GM12865 (cell line): ENCODE measurements at places on chromosomes 2 and 18.

DNA sequence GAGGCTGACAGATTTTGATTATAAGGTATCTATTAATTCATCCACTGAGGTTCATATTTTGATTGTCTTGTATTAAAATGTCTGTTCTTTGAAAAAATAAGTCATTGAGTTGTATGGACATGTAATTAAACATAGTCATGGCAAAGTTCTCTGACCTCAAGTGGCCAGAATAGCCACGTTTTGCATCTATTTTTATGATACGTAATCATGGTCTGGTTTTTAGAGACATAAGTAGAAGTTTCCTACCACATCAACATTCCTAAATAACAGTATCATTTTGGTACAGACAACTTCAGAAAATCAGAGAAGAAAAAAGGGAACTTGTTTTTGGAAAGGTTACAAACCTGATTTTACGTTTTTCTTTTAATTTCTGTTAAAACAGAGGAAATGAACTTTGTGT is 47.6 kb downstream of the COL5A2 start:
- DNase-seq = no peak

GRCh38 chr2:75709297-75709696 is 1.4 kb downstream of the GCFC2 start:
- DNase-seq = peak; percentile 17

DNA sequence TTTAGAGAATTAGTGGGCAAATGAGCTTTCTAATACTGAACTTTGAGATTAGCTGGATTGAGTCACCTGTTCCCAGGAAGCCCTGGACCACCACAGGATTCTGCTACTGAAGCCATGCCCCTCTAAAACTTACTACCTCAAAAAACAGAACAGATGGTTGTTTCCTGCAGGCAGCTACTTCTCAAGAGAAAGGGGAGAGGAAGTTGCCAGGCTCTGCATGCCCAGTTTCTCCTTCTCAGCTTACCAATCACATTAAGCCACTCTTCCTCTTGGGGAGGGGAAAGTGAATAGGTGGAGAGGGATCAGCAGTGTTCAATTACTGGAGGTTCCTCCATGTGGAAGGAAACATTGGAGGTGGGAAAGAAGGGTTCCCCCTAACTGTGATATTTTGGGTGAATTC is 24.9 kb upstream of the C1GALT1C1L start:
- DNase-seq = no peak

- DNase-seq = no peak
Measured at GRCh38 chr18:45270289-45270771, 344.9 kb upstream of the SLC14A2 start.

GRCh38 chr2:102049756-102050443 is 58.1 kb downstream of the IL1R2 start:
- DNase-seq = no peak

GRCh38 chr2:64757126-64757525 is 103.4 kb upstream of the SERTAD2 start:
- no peak for DNase-seq

GRCh38 chr18:42617221-42617620 is 498.3 kb downstream of the RIT2 start:
- no peak for DNase-seq

GRCh38 chr2:104638190-104638858 is 215.6 kb upstream of the POU3F3 start:
- DNase-seq = no peak

DNA sequence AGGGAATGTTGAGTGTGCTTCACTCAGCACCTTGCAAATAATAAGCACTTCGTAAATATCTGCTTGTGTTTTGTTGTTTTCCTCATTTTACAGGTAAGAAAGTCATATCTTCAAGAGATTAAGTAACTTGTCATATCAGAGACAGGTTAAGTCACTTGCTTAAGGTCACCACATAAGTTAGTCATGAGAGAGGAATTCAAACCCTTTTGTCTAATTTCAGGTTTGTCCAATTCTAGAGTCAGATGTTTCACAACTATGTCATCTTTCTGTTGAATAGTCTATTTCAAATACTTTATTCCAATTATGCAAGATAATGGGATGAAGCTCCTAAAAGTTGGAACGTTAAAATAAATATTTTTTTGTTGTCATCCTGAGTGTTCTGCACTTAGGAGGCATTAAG is 13.5 kb upstream of the CUL3 start:
- DNase-seq = no peak
